NCI-H2081 (cell line): ENCODE measurements at places on chromosomes 4 and X.

DNA sequence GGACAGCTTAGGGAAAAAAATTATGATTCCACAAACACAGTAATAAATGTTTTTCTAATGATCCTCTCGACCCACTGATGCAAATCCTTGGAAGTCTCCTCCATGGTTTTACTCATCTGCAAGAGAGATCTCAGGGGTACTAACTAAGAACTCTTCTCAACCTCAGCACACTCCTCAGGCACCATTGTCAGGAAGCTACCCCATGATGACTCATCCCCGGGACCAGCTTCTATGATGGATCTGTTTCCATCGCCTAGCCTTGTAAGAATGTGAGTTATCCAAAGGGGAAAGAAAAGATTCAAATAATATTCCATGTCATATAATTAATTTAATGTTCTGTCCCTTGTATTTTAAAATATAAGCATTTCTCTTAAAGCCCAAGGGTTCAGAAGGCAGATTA lies 816.1 kb upstream of the IGFBP7 start:
- DNase-seq, result no peak

GRCh38 chr4:112279025-112279881 lies 6.5 kb downstream of the TIFA start:
- DNase-seq, result no peak

DNA sequence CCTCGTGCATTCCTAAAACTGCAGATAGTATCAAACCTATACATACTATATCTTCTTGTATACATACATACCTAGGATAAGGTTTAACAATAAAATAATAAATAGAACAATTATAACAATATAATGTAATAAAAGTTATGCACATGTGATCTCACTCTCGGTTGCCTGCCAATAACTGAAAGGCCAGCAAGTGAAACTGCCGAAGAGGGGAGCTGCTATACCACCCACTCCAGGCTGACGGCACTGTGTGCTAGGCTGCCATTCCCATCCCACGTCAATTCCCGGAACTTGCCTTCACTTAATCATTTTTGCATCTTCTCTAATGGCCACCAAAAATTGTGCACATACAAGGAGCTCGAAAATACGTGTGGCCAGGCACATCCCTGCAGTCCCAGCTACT lies 451.1 kb upstream of the FAT1 start:
- no peak for DNase-seq

DNA sequence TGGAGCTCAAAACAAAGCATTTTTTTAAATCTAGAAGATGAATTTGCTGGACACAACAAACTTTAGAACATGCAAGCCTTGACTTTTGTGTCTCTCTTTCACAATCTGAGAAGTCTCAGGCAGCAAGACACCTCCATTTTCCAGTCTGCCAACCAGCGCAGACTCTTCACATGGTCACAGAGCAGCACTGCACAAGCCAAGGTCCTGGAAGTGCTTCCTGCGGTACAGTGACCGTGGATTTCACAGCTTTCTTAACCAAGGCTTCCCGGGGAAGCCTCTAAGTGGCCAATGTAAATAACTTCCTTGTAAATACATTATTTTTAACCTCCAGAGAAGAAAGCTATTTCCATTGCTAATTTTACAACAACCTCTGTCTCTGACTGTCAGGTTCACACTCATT lies 31.2 kb downstream of the ZNF827 start:
- DNase-seq, result no peak

DNA sequence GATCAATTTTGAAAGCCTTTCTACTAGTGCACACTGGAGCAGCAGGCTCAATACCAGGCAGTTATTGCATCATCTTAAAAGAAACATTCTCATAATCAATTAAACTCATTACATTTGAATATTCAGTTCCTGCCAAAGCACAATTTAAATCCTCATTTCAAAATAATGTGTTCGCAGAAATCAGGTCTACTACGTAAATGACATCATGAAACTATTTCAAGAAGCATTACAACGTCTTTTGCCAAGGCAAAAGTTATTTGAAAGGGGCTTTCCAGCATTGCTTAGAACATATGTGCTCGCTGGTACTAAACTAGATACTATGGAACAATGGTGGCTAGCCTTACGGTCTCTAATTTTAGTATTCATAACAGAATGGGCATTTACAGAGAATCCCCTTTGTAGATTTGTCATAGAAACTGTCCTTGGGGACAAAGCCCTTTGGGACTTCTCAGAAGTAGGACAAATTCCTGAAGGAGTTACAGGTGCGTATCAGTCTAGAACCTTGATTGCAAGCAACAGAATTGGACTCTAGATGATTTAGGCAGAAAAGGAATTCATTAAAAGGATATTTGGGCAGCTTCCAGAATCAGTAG lies 27.6 kb upstream of the HUWE1 start:
- no peak for DNase-seq

DNA sequence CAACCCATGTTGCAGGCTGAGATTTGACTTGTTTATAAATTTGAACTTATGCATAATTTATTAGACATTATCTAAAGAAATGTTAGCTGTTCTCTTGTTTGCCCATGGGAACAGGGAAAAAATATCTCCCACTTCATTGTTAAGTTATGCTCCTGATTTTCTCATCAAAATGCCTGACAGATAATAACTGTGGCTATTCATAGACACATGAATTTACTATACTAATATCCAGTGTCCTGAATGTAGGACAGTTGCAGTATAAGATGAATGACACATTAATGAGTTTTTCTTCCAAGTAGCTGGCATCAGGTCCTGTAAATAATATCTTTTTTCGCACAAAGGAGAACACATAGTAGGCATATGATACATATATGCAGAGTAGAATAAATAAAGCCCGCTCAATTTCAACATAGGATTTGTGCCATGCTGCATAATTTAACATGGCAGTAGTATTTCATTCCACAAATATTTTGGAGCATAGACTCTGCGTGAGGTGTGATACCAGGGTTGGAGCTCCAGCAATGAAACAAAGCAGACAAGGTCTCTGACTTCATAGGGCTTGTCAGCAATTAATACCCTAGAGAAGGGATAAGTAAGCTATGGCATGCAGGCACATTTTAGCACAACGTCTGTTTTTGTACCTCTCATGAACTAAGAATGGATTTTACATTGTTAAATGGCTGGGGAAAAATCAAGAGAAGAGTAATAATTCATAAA lies 40.4 kb upstream of the DDX53 start:
- no peak for DNase-seq

DNA sequence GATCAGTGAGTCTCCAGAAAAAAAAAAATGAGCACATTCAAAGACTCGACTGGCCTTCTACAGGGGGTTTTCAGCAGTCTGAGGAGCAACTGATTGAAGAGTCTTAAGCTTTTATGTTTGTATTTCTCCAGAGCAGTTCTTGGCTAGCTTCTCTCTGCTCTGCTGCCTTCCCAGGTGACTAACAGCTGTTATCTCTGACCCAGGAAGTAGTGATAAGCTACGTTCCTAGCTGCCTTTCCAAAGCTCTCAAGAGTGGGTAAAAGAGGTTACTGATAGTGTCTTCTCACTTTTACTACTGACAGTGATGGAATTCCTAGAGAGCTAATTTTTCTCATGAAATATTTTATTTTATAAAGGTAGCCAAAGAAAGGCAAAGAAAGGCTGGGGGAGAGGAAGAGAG lies 66.6 kb downstream of the ENOX2 start:
- no peak for DNase-seq

DNA sequence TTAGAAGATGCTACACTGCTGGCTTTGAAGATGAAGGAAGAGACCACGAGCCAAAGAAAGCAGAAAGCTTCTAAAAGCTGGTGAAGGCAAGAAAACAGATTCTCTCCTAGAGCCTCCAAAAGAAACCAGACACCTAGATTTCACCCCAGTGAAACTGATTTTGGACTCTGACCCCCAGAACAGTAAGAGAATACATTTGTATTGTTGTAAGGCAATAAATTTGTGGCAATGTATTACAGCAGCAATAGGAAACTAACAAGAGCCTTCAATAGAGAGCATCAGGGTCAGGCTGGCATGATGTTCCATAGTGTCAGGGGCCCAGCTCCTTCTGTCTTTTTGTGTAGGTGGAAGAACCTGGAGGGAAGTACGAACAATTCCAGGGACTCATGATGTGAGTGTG lies 6.0 kb upstream of the TEC start:
- no peak for DNase-seq
